AG09309 (cell line): ENCODE measurements at places on chromosomes 3 and 15.

GRCh38 chr3:65030014-65030627 lies 342.3 kb upstream of the ADAMTS9 start:
- no peak for DNase-seq

- DNase-seq: no peak
Observed at GRCh38 chr3:138875096-138875753, 40.5 kb upstream of the PIK3CB start.

DNA sequence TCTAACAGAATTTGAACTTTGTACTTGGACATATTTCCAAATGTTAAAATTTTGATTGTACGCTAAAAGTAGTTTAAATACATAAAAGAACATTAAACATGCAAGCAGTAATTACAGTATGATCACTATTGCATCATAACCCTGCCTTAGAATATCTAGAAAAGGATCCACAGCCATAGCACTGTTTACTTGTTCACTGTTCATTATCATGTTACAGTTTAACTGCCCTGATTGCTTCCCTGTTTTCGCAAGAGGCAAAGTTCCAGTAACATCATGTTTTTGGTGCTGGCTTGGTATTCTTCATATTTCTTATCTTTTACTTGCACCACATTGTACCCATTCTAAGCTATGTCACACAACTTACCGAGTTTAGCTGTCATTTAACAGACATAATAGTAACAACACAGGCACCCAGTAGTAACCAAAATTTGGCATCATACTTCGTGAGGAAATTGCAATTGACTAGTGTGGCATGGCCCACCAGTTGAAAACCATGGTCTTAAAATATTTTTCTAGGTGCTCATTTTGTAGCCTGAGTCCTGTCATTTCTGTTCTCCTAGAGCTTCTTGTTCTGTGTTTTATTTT lies 13.3 kb upstream of the TMEM87A start:
- no peak for DNase-seq

- DNase-seq: no peak
Observed at GRCh38 chr3:127848131-127849129, 26.1 kb upstream of the MGLL start.

GRCh38 chr3:11170052-11170770 lies 15.9 kb downstream of the HRH1 start:
- no peak for DNase-seq

DNA sequence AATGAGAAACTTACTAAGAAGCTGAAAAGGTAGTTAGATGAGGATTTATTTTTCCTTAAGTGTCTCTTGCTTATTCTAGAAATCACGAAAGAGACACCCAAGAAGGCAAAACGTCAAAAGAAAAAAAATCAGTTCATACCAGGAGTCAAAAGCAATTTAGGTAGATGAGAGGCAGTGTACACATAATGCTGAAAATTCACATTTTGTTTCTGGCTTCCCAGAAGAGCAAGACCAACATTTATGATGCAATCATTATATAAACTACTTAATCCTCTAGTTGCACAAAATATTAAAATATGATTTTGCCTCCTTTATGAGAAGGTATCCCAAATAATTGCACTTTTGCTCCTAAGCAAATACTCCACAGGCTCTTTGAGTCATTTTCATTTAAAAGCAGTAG lies 228.0 kb downstream of the FMN1 start:
- DNase-seq: no peak

- DNase-seq: peak; percentile 99
Observed at GRCh38 chr15:32855942-32856341, 138.1 kb downstream of the GREM1 start.
